Colonic mucosa (tissue), 4 donors: ENCODE measurements at places on chromosomes 4 and X.

DNA sequence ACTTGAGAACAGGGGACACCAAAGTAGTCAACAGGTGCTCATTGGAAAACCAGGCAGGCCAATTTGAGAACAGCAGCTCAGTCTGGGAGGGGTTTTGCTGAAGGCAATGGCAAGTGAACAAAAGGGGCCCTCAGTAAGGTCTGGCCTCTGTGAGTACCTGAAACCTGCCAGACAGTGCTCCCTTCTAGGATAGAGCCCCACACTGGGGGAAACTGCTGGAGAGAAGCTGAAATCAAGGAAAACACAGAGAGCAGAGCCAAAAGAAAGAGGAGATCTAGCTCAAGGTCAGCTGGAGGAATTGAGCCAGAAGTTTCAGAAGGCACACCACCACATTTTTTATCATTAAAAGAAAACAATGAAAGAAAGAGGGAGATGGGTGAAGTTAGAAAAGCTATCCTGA, 28.2 kb downstream of the PNMA6E start:
- DNase-seq = no peak

DNA sequence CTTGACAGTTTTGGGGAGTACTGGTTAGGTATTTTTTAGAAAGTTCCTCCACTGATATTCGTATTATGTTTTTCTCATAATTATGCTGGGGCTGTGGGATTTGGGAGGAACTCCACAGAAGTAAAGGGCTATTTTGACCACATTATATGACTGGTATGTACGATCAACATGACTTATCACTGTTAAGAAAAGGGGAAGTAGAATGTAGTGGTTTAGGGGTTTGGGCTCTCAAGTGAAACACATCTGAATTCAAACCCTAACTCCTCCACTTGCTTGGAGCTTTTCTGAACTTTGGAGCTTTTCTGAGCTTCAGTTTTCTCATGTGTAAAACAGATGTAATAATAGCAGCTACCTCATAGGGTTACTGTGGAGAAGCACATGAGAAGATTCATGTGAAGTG, 96.4 kb upstream of the C1GALT1C1 start:
- no peak for DNase-seq

GRCh38 chr4:56102601-56103000, 153.9 kb downstream of the CEP135 start:
- no peak for DNase-seq

DNA sequence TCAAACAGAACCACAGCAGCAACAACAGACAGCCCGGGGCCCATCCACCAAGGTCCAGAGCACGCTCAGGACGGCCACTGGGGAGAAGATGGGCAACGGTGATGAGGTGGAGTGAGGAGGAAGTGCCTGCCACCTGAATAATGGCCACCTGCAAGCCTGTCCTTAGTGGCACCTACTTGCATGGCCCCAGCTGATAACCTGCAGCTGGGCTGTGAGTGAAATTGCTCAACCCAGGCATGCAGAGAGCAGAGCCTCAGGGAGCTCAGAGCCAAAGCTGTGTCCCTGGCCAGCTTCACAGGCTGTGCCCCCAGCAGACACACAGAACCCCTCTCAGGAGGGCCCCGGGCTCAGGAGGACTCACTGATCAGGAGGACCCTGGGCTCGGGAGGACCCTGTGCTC, 102.4 kb upstream of the ADRA2C start:
- no peak for DNase-seq

DNA sequence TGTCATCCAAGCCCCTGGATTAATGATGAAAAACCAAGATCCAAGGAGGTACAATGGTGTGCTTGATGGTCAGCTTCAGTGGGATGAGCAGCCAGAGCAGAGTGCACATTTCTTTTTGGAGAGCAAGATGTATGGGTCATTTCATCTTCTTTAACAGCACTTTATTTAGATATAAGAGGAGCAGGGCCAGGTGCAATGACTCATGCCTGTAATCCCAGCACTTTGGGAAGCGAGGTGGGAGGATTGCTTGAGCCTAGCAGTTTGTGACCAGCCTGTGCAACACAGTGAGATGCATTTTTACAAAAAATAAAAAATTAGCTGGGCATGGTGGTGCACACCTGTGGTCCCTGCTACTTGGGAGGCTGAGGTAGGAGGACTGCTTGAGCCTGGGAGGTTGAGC, 45.3 kb upstream of the MAP3K15 start:
- no peak for DNase-seq

DNA sequence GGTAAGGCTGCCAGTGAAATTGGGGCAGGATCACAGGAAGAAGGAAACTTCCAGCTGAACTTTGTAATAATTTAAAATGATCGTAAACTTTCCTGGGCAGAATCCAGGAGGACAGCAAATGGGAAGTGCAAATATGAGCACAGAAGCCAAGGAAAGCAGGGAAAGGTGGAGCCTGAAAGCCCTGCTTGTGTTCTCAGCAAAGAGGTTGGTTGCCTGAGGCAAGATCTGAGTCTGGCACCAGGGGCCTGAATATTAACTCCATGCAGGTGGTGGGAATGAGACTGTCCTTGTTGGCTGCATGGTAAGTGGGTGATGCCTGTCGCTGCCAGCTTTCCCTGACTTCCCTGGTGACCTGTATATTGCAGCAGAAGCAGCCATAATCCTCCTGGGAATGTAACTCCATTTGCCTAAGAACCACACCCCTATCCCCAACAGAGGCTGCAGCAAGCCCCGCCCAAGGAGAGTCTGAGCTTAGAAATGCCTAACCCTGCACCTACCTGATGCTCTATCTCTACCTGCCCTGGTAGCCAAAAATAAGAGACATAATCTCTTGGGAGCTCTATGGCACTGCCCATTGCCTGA, 132.0 kb upstream of the HDX start:
- DNase-seq = no peak

DNA sequence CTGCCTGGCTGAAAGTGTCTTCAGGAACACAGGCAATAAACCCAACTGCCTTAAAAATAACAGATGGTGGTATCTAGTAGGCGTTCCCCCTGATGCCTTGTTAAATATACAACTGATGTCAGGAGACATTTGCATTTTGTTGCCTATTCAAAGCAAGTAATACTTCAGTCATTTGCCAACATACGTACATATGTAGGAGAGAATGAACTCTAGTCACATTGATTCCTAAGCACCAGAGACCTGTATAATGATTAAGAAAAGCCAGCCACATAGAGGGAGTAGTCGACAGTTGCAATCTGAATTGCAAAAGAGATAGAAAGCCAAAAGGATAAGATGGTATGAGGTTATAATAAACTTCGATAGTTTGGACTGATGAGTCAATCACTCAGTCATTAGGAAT, 191.0 kb upstream of the EMCN start:
- DNase-seq = no peak

DNA sequence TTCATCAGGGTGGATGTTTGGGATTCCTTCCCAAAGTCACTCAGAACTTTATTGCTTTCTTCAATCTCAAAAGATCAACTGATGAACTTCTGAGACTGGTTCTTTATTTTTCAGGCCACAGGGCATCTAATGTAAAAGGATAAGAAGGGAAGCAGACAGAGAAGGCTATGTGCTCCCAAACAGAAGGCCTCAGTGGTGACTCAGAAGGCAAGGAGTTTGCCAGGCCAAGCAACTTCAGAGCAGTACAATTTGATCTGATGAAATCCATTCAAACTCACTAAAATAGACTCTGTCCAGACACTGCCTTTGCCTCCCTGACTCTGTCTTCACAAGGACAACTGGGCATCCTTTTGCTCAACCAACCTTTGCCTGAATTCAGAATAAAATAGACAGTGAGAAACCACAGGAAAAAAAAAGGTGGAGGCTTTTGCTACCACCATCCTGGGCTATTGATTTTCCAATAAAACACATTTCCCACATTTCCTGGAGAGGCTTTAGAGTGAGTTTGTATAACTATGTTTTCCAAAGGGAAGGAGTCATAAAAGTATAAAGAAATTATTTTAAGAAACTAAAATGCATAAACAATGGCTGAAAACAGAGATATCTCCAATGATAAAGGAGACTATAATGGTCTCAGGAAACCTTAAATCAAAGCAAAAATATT, 55.2 kb downstream of the ARHGEF6 start:
- DNase-seq = no peak

- DNase-seq = no peak
These were observed 79.9 kb upstream of the AADAT start for GRCh38 chr4:170169699-170170098.

- no peak for DNase-seq
These were observed 61.0 kb downstream of the RASGEF1B start for GRCh38 chr4:81410680-81411079.

DNA sequence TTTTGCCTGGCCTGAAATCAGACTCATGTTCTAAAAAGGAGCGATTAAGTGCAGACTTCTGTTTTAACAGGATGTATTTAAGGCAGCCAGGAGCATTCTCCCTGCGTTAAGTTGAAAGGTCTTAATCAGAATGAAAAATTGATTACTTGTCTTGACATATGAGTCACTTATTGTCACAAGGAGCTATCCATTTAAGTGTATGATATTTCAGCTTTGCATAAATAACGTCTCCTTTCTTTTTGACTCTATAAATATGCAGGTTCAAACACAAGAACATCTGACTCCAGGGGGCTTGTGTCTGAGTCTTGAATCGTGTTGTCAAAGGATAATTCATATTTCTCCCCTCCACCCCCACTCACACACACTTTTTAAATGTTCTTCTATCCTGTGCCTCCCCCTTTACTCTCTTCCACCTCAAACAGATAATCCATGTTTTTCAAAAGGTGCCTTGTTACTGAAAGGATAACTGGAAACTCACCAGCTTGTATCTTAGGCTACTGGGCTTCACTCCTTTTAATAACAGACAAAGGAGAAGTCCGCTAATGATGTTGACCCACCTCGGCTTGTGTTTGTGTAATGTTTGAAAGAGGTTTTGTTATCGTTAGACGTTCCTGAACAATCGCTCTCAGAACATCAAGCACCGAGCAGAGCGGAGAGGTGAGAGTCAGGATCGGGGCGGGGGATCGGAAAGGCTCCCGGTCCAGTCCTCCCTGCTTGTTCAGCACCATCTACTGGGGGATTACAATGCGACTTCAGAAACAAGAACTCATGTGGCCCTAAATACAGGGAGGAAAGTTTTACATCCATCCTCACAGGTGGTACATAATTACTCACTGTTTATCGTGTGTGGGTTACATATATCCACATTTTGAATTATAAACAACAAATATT, 107.5 kb upstream of the RPL34 start:
- DNase-seq = peak; percentile 20

DNA sequence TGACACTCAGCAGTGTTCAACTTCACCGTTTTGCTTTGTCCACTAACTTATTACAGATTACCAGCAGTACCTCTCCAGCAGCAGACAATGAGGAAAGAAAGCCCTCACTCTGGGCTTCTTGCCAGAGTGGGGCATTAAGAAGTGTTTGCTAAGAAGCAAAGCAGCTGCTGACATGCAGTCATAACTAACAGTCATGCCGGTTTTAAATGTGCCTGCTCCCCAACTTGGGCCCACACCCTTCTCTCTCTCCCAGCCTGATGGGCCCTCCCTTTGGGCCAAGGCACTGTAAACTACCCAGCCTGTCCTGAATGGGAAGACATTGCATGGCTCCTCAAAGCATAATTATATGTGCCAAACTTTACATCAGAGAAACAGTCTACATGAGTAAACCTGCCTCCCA, 54.6 kb upstream of the HHIP start:
- DNase-seq = peak; percentile 68

DNA sequence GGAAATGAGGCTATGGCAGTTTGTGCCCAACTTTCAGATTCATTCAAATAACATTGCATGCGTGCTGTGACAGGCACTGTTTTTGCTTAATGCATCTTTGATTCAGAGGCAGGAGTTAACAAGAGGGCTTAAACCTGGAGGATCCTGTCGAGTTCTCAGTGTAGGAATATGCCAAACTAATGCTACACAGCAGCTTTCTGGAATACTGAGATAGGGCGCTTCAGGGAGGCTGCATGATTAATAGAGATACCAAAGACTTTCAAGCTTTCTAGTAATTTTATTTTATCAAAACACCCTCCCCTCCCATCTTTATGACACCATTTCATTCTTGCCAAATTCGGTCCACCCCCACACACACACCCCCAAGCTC, 636 bp upstream of the TIMM8A start:
- DNase-seq = no peak

GRCh38 chr4:3753726-3754412, 12.3 kb upstream of the ADRA2C start:
- DNase-seq = no peak

DNA sequence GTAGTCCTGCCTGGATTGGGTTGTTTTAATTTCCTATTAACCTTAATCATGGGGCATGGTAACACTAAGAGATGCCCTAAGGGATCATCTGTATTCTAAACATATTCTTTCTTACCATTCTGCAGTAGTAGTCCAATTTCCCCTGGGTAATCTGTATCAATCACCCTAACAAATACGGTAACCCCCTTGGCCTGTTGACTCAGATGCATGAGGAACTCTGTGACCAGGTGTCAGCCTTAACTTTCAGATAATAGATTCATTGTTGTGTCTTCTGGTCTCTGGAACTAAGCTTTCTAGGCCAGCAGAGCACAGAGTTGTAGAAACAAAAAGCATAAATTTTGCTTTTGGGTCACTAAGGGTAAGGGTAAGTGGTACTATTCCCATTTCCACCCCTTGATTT, 13.1 kb upstream of the BANK1 start:
- DNase-seq = no peak

GRCh38 chr4:77220828-77221613, 64.0 kb downstream of the CCNG2 start:
- no peak for DNase-seq

GRCh38 chr4:174316546-174316945, 32.8 kb downstream of the CEP44 start:
- DNase-seq = no peak

DNA sequence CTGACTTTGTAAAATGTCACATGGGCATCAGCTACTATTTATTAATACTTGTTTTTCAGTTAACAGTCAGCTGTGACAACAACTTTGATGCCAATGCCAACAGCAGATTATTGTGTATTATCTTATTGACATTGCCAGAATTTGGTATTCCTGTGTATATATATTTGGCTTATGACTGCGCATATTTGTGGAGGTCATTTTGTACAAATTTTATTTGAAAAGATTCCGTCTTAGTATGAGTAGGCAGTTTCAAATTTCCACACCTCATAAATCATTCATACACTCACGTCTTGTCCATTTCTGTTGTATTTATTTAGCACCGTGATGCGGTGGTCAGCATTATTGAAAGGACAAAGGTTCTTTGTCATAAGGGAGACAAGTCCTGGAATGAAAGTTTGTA, 558.2 kb upstream of the NDST4 start:
- no peak for DNase-seq

DNA sequence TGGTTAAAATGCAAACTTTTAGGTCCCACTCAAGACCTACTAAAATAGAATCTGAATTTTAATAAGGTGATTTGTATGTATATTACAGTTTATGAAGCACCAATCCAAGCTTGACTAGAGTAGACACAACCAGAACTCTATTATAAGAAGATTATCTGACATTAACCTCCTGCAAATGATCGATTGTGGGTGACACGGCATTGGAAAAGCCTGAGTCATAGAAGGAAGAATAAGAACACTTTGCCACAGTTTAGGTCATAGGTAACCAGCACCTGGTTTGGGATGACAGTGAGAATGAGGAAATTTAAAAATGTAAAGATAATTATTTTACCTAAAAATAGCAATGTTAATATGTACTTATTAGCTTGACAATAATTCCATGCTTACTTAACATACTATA, 15.2 kb downstream of the PDGFC start:
- DNase-seq = no peak
